Body of pancreas (tissue), 4 donors: ENCODE measurements at places on chromosomes 7 and 10. TPM values are rescaled to one million over a fixed set of nuclear protein-coding genes. Genes with fewer than 3 reads are reported as not detected.

DNA sequence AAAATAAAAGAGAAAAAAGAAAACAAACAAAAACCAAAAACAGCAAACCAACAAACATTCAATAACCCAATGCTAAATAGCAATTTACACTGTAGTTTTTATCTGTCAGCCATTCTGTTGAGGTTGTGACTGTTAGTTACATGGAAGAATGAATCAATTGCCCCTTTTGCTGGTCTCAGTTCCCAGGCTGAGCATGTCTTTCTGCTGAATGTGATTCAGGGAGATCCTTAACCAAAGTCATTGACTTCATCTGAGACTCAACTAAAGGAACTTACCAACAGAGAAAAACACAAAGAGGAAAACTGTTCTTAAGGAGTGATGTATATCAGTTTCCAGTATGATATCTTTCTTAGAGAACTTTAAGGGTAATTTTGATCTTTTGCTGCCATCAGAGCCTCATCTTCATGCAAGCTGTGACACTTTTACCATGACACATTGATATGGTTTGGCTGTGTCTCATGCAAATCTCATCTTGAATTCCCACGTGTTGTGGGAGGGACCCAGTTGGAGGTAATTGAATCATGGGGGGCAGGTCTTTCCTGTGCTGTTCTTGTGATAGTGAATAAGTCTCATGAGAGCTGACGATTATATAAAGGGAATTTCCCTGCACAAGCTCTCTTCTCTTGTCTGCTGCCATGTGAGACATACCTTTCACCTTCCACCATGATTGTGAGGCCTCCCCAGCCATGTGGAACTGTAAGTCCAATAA, 469.8 kb downstream of the KIF20B start:
- H3K27ac ChIP-seq: no peak overlapping the region
- H3K36me3 ChIP-seq: no peaks in the 10 kb centered on the region
- H3K27me3 ChIP-seq: no peaks in the 10 kb centered on the region
- DNase-seq: no peak

DNA sequence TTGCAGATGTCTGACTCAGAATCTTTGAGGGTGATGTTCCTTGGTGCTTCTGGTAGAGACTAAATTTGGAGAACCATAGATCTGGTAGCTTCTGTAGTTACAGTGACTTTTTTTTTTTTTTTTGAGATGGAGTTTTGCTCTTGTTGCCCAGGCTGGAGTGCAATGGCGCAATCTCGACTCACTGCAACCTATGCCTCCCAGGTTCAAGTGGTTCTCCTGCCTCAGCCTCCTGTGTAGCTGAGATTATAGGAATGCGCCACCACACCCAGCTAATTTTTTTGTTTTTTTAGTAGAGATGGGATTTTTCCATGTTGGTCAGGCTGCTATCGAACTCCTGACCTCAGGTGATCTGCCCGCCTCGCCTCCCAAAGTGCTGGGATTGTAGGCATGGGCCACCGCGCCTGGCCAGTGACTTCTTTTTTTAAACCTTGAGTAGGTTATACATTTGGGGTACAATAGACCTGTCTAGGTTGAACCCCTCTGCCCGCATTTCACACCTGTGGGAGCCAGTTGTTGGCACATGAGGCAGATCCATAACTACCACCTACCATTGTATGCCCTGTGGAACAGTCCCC, 47.0 kb downstream of the SUFU start:
- H3K27me3 ChIP-seq: no peaks in the 10 kb centered on the region
- H3K4me1 ChIP-seq: no peaks in the 10 kb centered on the region
- H3K27ac ChIP-seq: no peak overlapping the region
- H3K4me3 ChIP-seq: no peak overlapping the region
- H3K36me3 ChIP-seq: no peaks in the 10 kb centered on the region

DNA sequence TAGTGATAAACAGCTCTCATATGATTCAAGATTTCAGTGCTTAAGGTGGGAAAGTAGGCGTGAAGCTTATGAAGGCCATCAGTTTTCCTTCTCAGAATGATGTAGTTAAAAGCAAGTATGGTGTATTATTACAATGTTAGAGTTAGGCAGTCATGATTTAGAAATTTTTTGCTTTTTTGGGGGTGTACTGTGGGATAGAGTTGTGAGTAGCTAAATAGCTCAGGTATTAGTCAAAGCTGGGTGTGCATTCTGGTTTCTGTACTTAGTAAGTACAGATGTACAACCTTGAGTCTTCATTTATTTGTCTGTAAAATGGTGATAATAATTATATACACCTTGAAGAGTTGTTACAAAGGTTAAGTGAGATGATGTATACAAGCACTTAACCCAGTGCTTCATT, 52.2 kb downstream of the R3HCC1L start:
- no peak for DNase-seq
- no peak overlapping the region for H3K27ac ChIP-seq
- H3K4me3 ChIP-seq: no peak overlapping the region

- H3K4me1 ChIP-seq: no peaks in the 10 kb centered on the region
- H3K36me3 ChIP-seq: no peaks in the 10 kb centered on the region
- H3K27ac ChIP-seq: no peak overlapping the region
- DNase-seq: peak; percentile 18
Observed at GRCh38 chr10:47402641-47403301, 18.7 kb upstream of the ZNF488 start.

GRCh38 chr10:117801691-117802090, 245.1 kb downstream of the RAB11FIP2 start:
- no peak for DNase-seq
- no peaks in the 10 kb centered on the region for H3K4me1 ChIP-seq
- H3K27me3 ChIP-seq: no peaks in the 10 kb centered on the region
- H3K27ac ChIP-seq: no peak overlapping the region
- H3K4me3 ChIP-seq: no peak overlapping the region
- no peaks in the 10 kb centered on the region for H3K36me3 ChIP-seq

DNA sequence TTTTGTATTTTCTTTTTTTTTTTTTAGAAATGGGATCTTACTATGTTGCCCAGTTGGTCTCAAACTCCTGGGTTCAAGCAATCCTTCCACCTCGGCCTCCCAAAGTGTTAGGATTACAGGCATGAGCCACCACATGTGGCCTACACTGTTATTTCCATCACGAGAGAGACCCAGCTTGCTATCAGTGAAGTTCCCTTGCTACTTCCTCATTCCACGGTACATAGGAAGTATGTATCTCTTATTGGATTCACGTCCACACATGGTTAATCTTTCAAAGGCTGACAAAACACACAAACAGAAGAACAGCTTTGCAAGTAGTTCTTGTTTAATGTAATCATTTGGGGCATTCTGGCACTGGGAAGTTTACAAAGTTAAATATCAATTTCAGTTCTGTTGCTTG, 50.9 kb downstream of the DCLRE1A start:
- H3K36me3 ChIP-seq: no peaks in the 10 kb centered on the region
- H3K27ac ChIP-seq: peak overlapping the region; percentile 27
- no peaks in the 10 kb centered on the region for H3K27me3 ChIP-seq
- no peaks in the 10 kb centered on the region for H3K4me1 ChIP-seq
- H3K4me3 ChIP-seq: no peak overlapping the region

GRCh38 chr10:62038609-62039190, 137.2 kb downstream of the ARID5B start:
- H3K4me1 ChIP-seq: peaks cover 15% of the 10 kb centered on the region
- no peak overlapping the region for H3K27ac ChIP-seq

DNA sequence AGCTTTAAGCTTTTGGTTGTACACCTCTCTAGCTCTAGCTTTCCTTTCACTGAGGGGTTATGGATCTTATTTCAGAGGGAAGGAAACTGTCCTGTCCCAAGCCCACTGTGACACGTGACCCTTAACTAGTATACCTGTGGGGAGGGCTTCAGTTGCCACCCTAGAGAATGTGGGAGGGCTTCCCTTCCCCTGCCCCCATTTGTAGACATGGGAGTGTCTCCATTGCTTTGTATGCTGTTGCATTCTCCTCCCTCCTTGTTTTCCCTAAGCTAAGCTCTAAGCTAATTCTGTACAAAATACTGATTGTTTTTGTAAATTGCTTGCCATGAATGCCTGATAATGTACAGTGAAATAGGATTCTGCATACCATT, 11.2 kb downstream of the LUC7L2 start:
- no peak overlapping the region for H3K4me3 ChIP-seq
- no peak overlapping the region for H3K27ac ChIP-seq
- H3K36me3 ChIP-seq: no peaks in the 10 kb centered on the region
- no peak for DNase-seq
- peaks cover 41% of the 10 kb centered on the region for H3K4me1 ChIP-seq
- H3K27me3 ChIP-seq: no peaks in the 10 kb centered on the region

- H3K27me3 ChIP-seq: no peaks in the 10 kb centered on the region
- H3K4me3 ChIP-seq: no peak overlapping the region
- H3K36me3 ChIP-seq: no peaks in the 10 kb centered on the region
- no peaks in the 10 kb centered on the region for H3K4me1 ChIP-seq
- DNase-seq: no peak
- no peak overlapping the region for H3K27ac ChIP-seq
Observed at GRCh38 chr7:148135116-148135515, 455.4 kb upstream of the C7orf33 start.

DNA sequence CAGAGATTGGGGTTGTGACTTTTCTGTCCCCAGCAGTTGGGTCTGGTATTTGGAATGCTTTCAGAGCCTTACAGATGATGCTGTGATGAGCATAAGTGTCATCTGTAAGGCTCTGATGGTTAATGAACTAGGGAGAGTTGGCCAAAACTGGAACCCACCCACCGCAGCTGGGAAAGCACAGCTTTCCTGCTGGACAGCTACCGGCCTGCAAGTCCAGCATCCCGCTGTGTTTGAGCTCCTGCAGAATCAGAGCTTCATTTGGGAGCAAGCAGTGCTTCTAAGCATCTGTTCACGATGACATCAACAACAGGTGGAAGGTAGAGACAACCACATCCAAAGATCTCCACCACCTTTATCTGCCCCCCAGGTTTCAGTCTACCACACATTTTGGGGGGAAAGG, 11.7 kb downstream of the UCN3 start:
- H3K4me1 ChIP-seq: no peaks in the 10 kb centered on the region
- DNase-seq: no peak
- H3K27me3 ChIP-seq: no peaks in the 10 kb centered on the region
- H3K4me3 ChIP-seq: no peak overlapping the region
- no peaks in the 10 kb centered on the region for H3K36me3 ChIP-seq

DNA sequence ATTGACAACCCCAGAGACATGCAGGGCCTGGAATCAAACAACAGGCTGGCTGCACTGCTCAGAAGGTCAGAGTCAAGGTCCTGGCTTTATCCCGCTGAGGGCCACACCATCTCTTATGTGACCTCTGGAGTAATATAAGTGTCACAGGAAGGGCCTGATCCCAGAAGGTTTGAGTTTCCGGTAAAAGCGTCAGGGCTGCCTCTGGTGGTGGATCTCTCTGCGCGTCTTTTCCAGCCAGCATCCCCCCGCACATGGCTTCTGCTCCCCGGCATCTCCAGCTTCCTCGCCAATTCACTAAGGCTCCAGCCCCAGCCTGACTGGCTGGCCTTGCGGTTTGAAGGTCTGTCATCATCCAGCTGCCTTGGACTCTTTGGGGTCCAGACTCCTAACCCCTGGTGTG, 54.2 kb downstream of the SNX10 start:
- H3K27ac ChIP-seq: no peak overlapping the region
- H3K36me3 ChIP-seq: no peaks in the 10 kb centered on the region
- no peak overlapping the region for H3K4me3 ChIP-seq
- DNase-seq: no peak
- H3K4me1 ChIP-seq: peaks cover 35% of the 10 kb centered on the region
- no peaks in the 10 kb centered on the region for H3K27me3 ChIP-seq

GRCh38 chr10:20874261-20874660, 22.9 kb downstream of the NEBL start:
- H3K36me3 ChIP-seq: no peaks in the 10 kb centered on the region
- peaks cover 5% of the 10 kb centered on the region for H3K4me1 ChIP-seq
- no peak overlapping the region for H3K4me3 ChIP-seq
- no peaks in the 10 kb centered on the region for H3K27me3 ChIP-seq

- no peaks in the 10 kb centered on the region for H3K36me3 ChIP-seq
- peak within 1 kb of the TSS; percentile 96 for H3K27ac ChIP-seq
- H3K4me3 ChIP-seq: peak within 1 kb of the TSS; percentile 93
- peaks cover 51% of the 10 kb centered on the region for H3K4me1 ChIP-seq
Observed at GRCh38 chr7:37920305-37920848, at the start of gene EPDR1. EPDR1 (plus strand) TSS chr7:37920640; CDS start chr7:37920940, 300 bp downstream.

GRCh38 chr7:151700586-151701165, 176.2 kb downstream of the PRKAG2 start:
- no peak for DNase-seq
- no peak overlapping the region for H3K27ac ChIP-seq
- no peak overlapping the region for H3K4me3 ChIP-seq
- H3K4me1 ChIP-seq: peaks cover 9% of the 10 kb centered on the region
- no peaks in the 10 kb centered on the region for H3K27me3 ChIP-seq

- no peak overlapping the region for H3K4me3 ChIP-seq
- no peak for DNase-seq
- H3K27ac ChIP-seq: no peak overlapping the region
- H3K36me3 ChIP-seq: peaks cover 49% of the 10 kb centered on the region
Observed at GRCh38 chr7:75064291-75064690, 9.3 kb downstream of the RCC1L start.

Gene TES
- 17.1 TPM for total RNA-seq

- H3K4me3 ChIP-seq: no peak overlapping the region
- H3K27me3 ChIP-seq: no peaks in the 10 kb centered on the region
- no peak for DNase-seq
Observed at GRCh38 chr10:68559841-68560185, 324 bp upstream of the TET1 start.

- H3K36me3 ChIP-seq: no peaks in the 10 kb centered on the region
- no peak overlapping the region for H3K4me3 ChIP-seq
- H3K27me3 ChIP-seq: no peaks in the 10 kb centered on the region
- no peak for DNase-seq
Observed at GRCh38 chr7:90752051-90752450, 155.9 kb downstream of the CDK14 start.

- no peaks in the 10 kb centered on the region for H3K27me3 ChIP-seq
- no peak for DNase-seq
- H3K4me1 ChIP-seq: no peaks in the 10 kb centered on the region
- no peak overlapping the region for H3K27ac ChIP-seq
- H3K4me3 ChIP-seq: no peak overlapping the region
Observed at GRCh38 chr10:22219308-22219707, 1.5 kb upstream of the EBLN1 start.

Gene TLX1
- total RNA-seq: 0.52 TPM

GRCh38 chr10:132136689-132137088, 50.1 kb upstream of the DPYSL4 start:
- DNase-seq: no peak
- H3K4me3 ChIP-seq: no peak overlapping the region
- no peaks in the 10 kb centered on the region for H3K36me3 ChIP-seq
- H3K4me1 ChIP-seq: no peaks in the 10 kb centered on the region
- no peak overlapping the region for H3K27ac ChIP-seq

DNA sequence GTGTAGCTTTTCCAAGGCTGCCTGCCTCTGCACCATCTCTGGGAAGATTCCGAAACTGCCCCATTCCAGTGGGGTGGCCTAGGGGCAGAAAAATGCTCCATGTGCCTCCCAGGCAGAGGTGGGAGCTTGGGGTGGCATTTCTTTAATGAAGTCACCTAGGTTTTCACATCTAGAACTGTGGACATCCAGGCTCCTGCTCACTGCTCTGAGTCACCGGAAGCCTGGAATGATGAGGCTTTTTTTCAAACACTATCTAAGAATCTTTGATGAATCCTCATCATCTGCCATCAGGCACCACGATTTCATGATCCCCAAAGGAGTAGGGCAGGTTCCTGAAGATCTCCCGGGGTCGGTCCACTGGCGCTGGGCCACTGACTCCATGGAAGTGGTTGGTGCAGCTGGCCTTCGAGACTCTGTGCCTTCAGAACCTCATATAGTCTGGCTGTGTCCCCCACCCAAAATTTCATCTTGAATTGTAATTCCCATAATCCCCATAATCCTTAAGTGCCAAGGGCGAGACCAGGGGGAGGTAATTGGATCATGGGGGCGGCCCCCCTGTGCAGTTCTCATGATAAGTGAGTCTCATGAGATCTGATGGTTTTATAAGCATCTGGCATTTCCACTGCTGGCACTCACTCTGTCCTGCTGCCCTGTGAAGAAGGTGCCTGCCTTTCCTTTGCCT, 37.1 kb downstream of the MTURN start:
- H3K27ac ChIP-seq: no peak overlapping the region
- H3K4me3 ChIP-seq: no peak overlapping the region
- no peaks in the 10 kb centered on the region for H3K36me3 ChIP-seq
- peaks cover 34% of the 10 kb centered on the region for H3K4me1 ChIP-seq
- H3K27me3 ChIP-seq: no peaks in the 10 kb centered on the region

Gene MRLN
- not detected for total RNA-seq
